Chondrocyte (in vitro differentiated cells): ENCODE measurements at places on chromosomes 5 and 9. TPM values are rescaled to one million over a fixed set of nuclear protein-coding genes. Genes with fewer than 3 reads are reported as not detected.

- no peak overlapping the region for H3K27ac ChIP-seq
- peaks cover 21% of the 10 kb centered on the region for H3K36me3 ChIP-seq
- no peak for DNase-seq
- H3K4me1 ChIP-seq, result peaks cover 26% of the 10 kb centered on the region
- H3K4me3 ChIP-seq, result no peak overlapping the region
These were observed 2.8 kb upstream of the PTPDC1 start for GRCh38 chr9:94081435-94081834.

DNA sequence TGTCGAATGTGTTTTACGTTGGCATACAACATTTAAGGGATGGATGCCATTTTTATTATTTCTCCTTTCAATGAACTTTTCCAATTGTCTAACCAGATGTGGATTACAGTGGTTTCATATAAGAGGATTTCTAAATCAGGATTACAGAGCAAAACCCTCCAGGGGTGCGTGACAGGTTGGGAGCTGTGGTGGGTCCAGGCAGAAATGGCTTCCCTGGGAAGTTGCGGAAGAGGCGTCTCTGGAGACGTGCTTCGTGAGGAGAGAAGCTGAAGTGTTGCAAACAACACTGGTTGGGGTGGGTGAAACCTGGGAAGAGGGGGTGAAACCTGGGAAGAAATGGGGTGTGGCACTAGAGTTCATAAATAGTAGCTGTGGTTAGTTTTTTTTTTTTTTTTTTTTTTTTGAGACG, 4.5 kb upstream of the RPL26L1 start:
- no peak for DNase-seq
- H3K4me1 ChIP-seq, result peaks cover 62% of the 10 kb centered on the region
- no peaks in the 10 kb centered on the region for H3K27me3 ChIP-seq
- H3K4me3 ChIP-seq, result peak overlapping the region; percentile 0
- peaks cover 3% of the 10 kb centered on the region for H3K36me3 ChIP-seq
- peak overlapping the region; percentile 92 for H3K27ac ChIP-seq

The PTGES gene
- 0.95 to 3.3 TPM (median 1.3 TPM) in 3 replicates for total RNA-seq

The PAPPA gene
- 143 to 222 TPM (median 219 TPM) in 3 replicates for total RNA-seq

The MELK gene
- 9.5 to 12.6 TPM (median 10.4 TPM) in 3 replicates for total RNA-seq
